ENCODE measurements at places on chromosomes 6 and 20.

- no peak for DNase-seq
These were observed 567 bp upstream of the CTCFL start for GRCh38 chr20:57525328-57526086.

GRCh38 chr20:38590676-38591473 is 9.9 kb downstream of the ADIG start:
- DNase-seq = no peak

DNA sequence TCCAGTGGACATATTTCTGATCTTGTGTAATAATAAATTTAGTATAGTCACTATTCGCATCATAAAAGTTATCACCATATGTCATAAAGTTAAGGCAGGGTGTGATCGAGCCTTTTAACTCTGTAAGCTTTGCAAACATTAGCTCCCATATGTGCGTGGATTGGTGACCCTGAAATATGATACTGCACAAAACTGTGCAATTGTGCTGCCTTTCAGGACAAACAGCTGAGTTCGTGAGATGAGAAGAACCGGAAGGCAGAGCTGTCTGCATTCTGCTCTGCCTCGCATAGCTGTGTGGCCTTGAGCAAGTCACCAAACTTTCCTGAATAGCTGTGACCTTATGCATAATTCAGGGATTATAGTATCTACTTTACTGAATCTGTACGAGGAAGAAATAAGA is 3.2 kb upstream of the PLEKHG1 start:
- DNase-seq = no peak

- no peak for DNase-seq
These were observed 256.3 kb upstream of the TAB2 start for GRCh38 chr6:149060985-149061760.

DNA sequence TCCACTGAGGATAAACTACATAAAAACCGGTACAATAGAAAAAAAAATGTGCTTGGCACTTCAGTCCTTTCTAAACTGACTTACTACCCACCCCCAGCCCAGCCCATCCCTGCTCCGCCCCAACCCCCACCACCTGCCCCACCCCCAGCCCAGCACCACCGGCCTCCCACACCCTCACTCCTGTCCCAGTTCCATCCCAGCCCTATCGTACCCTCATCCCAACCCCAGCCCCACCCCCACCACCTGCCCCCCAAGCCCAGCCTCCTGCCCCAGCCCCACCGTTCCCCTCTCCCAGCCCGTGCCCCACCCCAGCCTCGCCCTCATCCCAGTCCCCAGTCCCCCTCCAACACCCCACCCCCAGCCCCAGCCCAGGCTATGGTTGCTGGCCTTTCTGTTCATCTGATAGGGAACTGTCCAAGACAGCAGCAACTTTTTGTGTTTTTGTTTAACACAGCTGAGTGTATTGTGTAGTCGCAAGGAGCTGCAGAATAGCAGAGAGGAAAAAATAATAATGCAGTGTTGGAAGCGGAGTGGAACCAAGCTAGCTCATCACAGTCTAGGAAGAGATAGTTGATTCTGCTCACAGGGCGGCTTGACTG is 61.9 kb downstream of the SASH1 start:
- no peak for DNase-seq
